ENCODE measurements at places on chromosomes 1 and 21. TPM values are rescaled to one million over a fixed set of nuclear protein-coding genes. Genes with fewer than 3 reads are reported as not detected.

The INSRR gene
- not detected for total RNA-seq

The TDRKH gene
- 13.3 TPM for total RNA-seq

The GFI1 gene
- not detected for total RNA-seq

The KCNT2 gene
- not detected for total RNA-seq

The EDN2 gene
- total RNA-seq: 0.08 TPM

The RGS13 gene
- total RNA-seq: not detected

The TCEA3 gene
- total RNA-seq: 1.8 TPM

The ANKRD65 gene
- total RNA-seq: 5.8 TPM

The HAPLN2 gene
- not detected for total RNA-seq

The FMO1 gene
- not detected for total RNA-seq

The KRTAP12-3 gene
- not detected for total RNA-seq

The FCRL1 gene
- total RNA-seq: not detected

The SLC30A10 gene
- not detected for total RNA-seq

The CD1D gene
- 9.1 TPM for total RNA-seq

The ELOVL1 gene
- total RNA-seq: 140 TPM

The NPL gene
- total RNA-seq: 1.8 TPM
